CD8-positive, alpha-beta memory T cell (primary cell): ENCODE measurements at places on chromosomes 4 and X.

- DNase-seq: no peak
Measured at GRCh38 chr4:56142088-56142487, 193.3 kb downstream of the CEP135 start.

GRCh38 chr4:53141308-53141707 is 224.6 kb downstream of the SCFD2 start:
- DNase-seq: no peak

- DNase-seq: no peak
Measured at GRCh38 chr4:20046931-20047677, 204.6 kb upstream of the SLIT2 start.

DNA sequence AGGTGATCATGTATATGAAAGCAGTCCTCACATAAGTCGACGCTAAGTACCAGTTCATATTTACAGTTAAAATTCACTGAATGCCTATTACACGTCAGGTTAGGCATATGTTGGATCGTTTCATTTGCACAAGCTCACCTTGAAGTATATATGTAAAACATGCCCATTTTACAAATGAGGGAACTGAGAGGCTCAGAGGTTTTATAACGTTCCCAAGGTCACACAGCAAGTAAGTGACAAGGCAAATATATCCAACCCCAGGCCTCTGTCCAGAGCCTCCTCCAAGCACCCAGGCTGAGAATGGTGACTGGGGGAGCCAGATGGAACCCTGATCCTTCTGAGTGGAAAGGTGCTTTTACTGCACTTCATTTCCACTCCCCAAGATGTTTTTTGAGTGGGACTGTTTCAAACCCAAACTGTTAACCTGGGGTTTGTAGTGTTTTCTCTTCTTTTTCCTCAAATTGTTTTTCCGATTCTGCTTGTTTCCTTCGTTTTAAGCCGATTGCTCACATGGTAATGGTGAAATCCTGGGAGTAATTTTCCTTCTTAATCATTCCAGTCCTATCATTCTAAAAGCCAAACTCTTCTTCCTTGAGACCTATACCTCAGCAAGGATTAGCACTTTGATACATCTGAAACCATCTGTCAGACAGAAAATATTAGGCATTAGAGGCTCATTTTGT is 791 bp downstream of the SMIM20 start:
- no peak for DNase-seq

DNA sequence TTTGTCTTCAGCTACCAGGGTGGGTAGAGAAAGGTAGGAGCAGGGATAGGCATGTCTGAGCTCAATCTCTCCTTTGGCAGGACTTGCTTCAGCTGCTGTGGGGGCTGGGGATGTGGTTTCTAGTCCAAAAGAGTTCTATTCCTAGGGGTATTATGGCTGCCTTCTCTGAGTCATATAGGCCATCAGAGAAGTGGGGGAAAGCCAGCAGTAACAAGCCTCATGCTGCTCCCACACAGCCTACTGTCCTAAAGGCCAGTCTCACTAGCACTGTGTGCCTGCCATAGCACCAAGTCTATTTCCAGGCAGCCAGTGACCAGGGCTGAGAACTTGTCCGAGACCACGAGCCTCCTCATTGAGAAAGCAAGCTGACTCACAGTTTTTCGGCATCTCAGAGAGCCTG is 270.6 kb downstream of the DCAF12L2 start:
- DNase-seq: no peak

DNA sequence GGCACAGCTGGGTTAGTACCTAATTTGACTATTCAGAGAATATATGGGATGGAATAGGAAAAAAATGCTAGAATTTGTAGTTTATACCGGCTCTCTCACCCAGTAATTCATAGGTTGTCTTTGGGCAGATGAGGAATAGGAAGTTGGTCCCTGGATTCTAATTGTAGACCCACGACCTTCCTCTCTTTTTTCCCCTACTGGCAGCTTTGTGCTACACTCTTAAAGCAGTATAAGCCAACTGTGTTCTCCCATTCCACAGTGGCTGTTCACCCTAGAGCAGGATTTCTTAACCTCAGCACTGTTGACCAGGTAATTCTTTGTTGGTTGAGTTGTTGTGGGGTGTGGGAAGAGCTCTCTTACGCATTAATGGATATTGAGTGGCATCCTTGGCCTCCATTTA is 92.9 kb downstream of the FNIP2 start:
- DNase-seq: no peak

- DNase-seq: no peak
Measured at GRCh38 chr4:74460833-74461232, 15.9 kb downstream of the AREG start.

GRCh38 chrX:79325263-79325958 is 41.7 kb downstream of the ITM2A start:
- peak; percentile 60 for DNase-seq

DNA sequence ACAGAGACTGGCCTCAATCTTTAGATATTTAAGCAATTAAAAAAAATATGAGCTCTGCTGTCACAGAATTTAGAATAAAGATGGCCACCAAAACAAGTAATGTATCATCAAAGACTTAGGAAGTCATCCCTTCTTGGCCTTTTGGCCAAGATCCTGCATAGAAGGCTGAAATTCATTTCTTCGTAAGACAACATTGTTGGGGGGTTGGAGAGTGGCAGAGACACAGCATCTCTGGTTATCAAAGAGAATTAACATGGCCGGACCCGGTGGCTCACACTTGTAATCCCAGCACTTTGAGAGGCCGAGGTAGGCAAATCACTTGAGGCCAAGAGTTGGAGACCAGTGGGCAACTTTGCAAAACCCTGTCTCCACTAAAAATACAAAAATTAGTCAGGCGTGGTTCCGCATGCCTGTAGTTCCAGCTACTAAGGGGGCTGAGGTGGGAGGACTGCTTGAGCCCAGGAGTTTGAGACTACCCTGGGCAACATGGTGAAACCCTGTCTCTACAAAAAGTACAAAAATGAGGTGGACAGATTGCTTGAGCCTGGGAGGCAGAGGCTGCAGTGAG is 4.0 kb downstream of the PPM1K start:
- no peak for DNase-seq

DNA sequence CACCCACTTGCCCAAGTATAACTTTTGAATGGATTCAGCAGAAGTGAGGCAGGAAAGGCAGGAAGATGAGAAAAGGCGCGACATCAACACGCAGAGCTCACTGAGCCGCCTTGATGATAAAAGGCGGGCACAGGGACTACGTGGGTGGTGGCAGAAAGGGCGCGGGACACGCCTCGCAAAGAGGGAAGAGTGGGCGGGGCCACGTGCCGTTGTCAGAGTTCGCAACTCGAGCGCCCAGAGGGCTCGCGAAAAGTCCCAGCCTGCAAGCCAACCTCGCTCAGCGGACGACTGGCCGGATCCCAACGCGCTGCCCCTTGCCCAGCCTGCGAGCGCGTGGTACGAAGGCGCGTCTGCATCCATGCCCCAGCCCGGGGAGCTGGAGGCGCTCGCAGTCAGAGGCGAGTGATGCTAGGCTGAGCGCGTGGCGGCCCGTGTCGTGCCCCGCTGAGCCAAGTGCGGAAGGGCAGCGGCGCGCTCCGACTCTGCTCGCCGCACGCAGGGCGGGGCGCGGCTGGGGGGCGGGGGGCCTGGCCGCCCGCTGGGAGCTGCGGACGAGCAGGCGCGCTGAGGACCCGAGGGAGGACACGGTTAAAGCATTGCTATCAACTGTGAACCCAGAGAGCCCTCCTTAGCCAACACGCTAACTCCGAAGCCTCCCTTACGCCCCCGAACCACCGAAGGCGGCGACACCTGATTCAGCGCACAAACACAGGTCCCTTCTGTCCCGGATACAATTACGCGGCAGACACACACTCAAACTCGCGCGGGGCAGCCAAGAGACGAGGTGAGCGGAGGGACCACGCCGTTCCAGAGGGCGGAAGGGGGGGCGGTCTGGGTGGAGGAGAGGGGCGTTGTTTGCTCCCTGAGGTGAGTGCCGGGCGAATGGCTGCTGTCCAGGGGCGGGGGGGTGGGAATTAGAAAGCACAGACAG is at the start of gene UGT8:
TSS of gene UGT8 (plus strand) at position 617 of the 931 bp plus-strand sequence. CDS start 24,074 bp downstream, outside the sequence.
- no peak for DNase-seq

GRCh38 chr4:99011910-99012309 is 16.4 kb downstream of the METAP1 start:
- DNase-seq: no peak

DNA sequence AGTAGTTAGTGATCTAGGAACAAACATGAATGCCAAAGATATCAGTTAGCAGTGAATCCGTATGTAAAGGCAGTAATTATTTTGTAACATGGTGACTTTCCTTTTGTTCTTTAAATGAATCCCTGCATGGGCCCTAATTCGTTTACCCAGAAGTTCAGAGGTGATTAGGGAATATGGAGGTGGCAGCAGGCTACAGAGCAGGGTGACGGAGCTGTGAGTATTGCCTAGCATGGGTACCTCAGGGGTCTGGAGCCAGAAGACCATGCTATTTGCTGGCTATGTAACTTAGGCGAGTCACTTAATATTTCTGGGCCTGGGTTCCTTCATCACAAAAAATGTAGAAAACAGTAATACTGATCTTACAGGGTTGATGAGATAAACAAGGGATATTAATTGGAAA is 184.9 kb downstream of the ENOX2 start:
- no peak for DNase-seq

GRCh38 chrX:122622795-122623194 is 561.3 kb upstream of the GRIA3 start:
- DNase-seq: no peak

DNA sequence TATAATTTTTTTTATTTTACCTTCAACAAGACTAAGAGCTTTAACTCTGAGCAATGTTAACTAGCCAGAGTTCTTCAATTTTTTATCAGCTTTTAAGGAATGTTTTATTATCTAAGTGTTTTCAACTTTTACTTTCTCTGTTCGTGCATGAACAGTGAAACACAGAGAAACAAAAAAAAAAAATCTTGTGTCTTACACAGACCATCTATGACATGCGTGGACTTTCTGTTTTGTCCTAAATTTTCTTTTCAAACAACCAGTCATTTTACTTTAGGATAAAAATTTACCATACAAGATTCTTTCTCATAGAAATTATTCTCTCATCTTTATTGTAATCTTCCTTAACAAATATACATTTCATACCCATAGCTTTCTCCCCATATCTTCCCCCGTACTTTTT is 731.9 kb upstream of the PCDH10 start:
- DNase-seq: no peak

GRCh38 chr4:176404621-176405020 is 84.9 kb downstream of the SPCS3 start:
- no peak for DNase-seq

DNA sequence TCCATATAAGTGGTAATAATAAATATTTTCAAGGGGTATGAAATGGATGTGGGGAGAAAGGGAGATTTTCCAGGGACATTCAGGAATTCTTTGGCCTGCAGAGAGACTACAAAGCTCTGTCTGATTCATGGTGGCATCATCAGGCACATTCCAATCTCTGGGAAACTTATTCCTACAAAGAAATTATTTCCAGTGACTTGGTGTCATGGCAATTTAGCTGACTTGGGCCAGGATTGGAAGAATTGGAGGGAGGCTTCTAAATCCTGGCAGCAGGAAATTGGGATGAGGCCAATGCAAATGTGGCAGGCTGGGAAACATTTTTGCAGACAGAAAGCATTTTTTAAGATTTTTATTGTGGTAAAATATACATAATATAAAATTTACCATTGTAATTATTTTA is 204.6 kb downstream of the RTL9 start:
- DNase-seq: no peak

DNA sequence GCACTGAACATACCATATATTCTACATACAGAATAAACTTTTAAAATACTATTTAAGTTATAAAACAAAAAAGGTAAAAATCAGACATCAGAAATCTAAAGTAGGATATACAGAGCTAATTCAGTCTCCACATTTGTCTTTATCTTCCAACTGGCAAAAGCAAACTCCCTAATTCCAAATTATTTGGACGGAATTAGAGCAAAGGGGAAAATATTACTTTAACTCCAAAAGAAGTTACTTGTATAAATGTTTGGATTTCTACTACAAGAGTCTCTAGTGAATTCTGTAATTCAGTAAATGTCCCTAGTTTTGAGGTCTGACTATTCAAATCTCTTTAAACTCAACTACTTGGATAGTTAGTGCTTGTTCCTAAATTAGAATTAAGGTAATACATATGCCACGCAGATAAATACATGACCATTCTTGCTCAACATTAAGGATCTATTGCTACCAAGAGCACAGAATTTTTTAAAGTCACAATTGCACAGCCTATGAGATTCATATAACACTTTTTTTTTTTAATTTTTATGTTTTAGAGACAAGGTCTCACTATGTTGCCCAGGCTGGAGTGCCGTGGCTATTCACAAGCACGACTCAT is 7.3 kb downstream of the ZNF280C start:
- DNase-seq: no peak

- no peak for DNase-seq
Measured at GRCh38 chr4:74402692-74403456, 37.9 kb downstream of the EREG start.

DNA sequence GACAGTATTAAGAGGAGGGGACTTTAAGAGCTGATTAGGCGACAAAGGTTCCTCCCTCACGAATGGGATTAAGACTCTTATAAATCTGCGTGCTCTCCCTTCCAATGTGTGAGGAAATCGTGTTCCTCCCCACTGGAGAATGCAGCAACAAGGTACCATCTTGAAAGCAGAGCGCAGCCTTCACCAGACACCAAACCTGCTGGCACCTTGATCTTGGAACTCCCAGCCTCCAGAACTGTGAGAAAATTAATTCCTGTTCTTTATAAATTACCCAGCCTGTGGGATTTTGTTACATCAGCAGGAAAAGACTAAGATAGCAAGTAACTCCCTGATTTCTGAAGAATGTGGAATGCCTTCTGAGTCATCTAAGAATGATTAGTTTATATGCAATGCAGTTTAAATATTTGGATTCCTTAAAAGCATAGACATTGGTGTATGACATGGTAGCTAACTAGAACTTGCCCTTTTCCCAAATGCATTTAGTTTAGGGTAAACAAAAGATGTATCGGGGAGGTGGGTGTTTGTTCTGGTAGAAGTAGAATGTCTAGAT is 86.1 kb downstream of the USP46 start:
- DNase-seq: no peak

DNA sequence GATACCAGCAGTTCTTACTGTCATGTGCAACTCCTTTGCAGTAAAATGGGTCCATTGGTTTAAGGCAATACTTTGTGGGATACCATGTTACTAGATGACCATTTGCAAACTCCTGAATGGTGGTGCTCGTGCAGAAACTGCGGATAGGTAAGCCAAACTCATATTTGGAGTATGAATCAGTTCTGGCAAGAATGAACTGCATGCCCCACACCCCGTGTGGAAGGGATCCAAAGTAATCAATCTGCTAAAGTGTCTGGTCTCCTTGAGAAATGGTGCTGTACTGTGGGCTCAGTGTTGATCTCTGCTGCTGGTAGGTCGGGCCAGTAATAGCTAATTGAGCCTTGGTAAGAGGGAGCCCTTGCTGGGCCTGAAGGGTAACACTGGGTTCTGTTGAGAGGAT is 4.2 kb upstream of the TAB3 start:
- no peak for DNase-seq
